ENCODE measurements at places on chromosomes 1 and 21.

- no peak for DNase-seq
Observed at GRCh38 chr1:215543191-215543606, 23.9 kb upstream of the KCTD3 start.

DNA sequence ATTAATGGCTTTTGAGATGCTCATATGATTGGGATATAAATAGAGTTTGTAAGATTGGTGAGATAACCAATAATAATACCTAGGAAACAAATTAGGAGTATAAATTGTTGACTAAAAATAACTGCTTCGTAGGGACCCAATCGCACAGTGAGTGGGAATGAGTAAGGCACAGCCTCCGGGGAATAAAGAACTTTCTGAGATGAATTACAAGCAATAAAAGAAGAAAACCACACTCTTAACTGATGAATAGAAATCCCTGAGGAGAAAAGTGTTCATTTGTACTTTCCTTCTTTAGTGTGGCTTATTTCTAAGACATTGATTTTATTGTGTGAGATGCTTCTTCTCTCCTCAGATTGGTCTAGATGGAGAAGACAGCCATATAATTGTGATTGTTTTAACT is 443.4 kb upstream of the PRMT6 start:
- DNase-seq: no peak

DNA sequence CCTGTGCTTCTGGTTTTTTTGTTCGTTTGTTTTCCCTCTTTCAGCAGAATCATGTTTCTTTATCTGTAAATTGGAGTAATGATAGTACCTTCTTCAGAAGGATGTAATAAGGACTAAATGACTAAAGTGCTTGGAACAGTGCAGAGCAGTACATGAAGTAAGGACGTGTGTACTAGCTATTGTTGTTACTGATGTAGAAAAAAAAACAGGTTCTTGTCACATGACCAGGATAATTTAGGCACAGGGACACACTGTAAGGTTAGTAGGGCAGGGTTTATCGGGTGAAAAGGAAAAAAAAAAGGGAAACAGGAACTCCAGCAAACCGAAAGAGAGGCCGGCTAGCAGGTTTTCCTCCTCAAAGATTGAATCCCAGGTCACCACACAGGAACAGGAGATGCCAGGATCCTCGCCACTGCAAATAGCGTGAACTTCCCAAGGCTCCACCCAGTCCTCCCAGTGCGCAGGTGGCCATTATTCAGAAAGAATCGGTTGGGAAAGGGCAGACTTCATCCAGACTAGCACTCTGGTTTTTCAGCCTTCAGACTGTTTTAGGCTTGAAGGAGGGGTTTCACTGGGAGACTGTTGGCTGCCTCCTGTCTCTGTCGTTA is 63.8 kb upstream of the PRRC2C start:
- DNase-seq: no peak

DNA sequence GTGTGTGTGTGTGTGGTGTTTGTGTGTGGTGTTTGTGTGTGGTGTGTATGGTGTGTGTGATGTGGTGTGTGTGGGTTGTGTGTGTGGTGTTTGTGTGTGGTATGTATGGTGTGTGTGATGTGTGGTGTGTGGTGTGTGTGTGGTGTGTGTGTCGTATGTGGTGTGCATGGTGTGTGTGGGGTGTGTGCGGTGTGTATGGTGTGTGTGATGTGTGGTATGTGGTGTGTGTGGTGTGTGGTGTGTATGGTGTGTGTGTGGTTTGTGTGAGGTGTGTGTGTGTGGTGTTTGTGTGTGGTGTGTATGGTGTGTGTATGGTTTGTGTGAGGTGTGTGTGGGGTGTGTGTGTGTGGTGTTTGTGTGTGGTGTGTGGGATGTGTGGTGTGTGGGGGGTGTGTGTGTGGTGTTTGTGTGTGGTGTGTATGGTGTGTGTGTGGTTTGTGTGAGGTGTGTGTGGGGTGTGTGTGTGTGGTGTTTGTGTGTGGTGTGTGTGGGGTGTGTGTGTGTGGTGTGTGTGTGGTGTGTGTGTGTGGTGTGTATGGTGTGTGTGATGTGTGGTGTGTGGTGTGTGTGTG is 106.2 kb upstream of the ADAR start:
- DNase-seq: no peak

DNA sequence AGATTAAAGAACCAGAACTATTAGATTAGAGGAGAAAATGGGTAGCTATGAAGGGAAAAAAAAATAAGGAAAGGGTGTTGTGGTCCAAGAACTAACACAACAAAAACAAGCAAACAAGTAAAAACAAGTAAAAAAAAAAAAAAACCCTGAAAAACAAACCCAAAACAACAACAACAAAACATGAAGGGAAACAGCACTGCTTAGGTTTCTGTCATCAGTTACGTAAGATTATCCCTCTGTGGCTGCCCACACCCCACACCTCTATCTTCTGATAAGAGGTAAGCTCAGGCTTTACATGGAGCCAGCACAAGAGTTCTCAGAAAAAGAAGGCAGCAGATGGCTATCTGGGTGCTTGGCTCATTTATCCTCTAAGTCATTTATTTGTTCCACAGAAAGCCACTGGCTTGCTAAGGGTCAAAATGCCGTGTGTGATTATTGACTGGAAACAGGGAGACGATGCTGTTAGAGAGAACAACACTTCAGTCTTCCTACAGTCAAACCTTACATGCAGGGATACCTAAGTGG is 57.5 kb downstream of the KIAA0319L start:
- no peak for DNase-seq

DNA sequence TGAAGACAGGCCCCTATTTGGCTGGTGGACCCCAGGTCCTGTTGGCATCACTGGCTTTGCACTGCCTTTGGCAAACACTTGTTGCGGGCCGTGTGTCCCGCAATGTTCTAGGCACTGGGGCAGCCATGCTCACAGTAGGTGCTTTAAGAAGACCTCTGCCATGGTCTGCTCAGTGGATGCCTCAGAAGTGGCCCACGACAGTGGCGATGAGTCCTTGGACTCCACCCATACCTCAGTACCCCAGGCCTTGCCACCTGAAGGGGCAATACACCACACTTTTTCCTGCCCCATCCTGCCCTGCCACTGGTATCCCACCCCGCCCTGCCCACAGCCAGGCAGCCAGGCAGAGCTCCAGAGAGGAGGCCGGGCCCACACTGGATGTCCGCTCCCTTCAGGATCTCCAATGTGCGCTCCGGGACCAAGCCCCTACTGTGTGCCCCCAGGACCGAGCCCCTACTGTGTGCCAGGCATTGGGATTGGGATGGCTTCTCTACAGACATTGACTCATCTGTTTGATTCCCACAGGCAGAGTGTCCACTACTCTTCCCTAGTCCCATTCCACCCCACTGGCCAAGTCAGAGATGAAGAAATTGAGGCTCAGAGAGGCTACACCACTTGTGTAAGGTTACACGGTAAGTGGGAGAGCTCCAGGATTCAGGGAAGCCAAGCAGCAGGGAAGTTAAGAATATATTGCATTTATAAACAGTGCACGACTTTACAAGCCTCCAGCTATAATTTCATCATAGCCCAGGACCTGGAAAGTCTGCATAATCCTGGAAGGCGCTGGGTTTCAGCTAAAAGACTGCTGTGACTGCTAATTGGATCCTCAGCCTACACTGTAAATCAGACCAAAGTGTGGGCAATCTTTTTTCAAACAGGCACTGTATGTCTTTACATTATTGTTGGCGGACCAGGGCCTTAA is 101.6 kb downstream of the DMRTB1 start:
- DNase-seq: no peak

DNA sequence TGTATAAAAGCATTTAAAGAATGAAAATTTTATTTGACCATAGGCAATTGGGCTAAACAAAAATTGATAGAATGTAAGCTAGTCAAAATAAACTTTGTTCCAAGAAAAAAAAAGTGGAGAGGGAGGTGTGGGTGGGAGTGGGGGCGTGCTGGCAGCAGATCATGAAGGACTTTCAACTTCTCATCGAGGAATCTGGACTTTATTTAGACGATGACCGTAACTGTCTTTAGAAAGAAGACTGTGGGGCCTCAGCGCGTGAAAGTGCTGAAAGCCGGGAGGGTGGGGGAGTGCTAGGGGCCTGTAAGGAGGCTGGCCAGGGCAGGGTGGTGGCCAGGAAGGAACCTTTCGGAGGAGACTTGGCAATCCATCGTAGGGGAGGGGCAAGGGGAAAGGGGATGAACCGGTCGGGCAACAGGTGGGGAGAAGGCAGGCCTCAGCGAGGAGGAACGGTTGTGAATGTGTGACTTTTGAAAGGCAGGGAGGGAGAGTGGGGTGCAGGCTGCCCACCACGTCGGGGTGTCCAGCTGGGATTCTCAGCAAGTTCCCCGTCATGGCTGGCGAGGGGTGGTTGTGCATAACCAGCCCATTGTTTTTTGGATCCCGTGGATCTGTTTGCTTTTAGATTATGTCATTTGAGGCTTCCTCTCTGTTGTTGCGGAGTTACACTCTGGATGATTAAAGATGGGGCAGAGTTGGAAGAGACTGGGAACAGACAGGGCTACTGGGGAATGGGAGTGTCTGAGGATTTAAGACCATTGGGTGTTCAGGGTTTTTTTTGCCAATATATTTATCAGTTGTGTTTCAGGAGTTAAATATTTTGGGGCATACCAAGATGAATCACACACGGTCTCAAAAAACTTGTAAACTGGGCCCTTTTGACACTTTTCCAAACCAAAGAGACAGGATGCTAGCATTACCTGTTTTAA is 35.5 kb downstream of the HUNK start:
- no peak for DNase-seq

DNA sequence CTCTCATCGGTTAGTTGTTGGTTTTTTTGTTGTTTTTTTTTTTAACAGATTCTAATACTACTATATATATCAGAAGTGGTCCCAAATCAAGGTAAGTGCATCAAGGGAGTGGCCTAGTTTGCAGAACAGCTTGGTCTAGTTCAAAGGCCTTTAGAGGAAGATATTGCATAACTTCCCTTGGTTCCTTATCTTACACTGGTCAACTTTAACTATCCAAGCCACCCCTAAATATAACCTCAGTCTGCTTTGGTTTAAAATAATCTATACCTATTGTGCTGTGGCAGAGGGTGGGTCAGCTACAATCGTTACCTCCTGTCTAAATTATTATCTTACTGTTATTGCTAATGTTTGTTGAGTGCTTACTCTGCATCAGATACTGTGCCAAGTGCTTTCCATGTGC is 6.9 kb downstream of the S100A12 start:
- DNase-seq: no peak

- no peak for DNase-seq
Observed at GRCh38 chr1:111142356-111142975, 2.4 kb downstream of the CEPT1 start.

DNA sequence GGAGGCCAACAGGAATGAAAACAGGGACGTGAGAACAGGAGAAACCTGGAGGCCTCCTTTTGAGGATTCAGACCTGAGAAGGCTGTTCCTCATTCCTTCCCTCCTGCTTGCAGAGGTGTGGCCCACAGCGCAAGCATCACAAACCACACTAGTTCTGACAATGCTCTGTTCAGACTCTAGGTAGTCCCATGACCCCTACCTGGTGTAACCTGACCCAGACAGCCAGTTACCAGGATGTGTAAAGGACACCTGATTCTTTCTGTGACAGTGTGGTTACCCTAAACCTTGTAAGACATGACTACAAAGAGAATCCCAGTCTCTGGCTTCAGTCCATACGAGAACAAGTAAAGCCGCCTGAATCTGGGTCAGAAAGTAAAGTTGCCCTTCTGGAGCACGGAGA is 3.2 kb downstream of the MECR start:
- DNase-seq: no peak

GRCh38 chr21:37006486-37007291 is at the start of gene RIPPLY3:
Gene RIPPLY3 (plus strand): TSS chr21:37006702. CDS start chr21:37006773, 71 bp downstream.
- DNase-seq: no peak

- DNase-seq: no peak
Observed at GRCh38 chr21:36806103-36806502, 107.2 kb downstream of the SIM2 start.

- no peak for DNase-seq
Observed at GRCh38 chr1:208012721-208013120, 101.8 kb upstream of the CD34 start.

- DNase-seq: no peak
Observed at GRCh38 chr21:18601146-18601545, 197.6 kb upstream of the TMPRSS15 start.

DNA sequence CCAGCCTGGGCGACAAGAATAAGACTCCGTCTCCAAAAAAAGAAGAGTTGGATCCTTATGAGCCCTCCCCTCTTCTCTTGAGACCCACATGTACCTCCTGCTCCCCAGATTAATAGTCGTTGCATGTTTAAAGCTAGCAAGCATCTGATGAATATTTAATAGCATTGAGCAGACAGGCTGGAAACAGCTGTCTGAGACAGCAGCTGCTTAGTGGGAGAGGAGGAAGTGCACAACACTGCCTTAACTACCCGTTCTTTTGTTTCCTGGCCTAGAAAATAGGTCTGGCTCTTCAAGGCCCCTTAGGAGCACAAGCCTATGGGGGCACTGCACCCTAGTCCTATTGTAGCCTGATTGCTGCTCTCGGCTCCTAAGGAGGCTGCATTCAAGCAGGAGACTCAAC is 17.3 kb upstream of the TMEM39B start:
- DNase-seq: no peak

GRCh38 chr1:191457889-191458288 is 700.4 kb upstream of the RGS18 start:
- DNase-seq: no peak

DNA sequence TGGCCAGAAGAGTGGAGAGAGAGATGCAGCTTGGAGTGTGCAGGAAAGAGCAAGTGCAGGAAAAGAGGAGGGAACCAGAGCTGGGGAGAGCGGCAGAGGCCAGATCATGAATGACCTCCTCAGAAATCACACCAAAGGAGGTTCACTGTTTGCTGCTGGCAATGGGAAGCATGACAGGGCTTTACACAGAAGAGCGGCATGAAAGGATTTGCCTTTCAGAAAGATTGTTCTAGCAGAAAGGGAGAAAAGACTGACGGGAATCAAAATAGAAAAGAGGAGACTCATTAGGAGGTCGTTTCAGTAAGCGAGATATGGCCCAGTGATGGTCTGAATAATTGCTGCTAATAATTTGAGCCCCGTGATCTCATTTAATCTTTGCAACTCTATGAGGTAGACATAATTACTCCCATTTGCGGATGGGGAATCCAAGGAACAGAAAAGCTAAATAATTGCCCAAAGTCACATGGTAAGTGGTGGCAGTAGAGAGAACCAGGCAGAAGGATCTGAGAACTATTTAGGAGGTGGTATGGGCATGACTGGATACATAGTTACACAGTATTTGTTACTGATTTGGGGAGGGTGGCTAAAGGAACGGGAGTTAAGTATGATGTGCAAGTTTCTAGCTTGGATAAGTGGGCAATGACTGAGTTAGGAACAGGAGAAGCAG is 12.5 kb upstream of the HNRNPR start:
- no peak for DNase-seq

DNA sequence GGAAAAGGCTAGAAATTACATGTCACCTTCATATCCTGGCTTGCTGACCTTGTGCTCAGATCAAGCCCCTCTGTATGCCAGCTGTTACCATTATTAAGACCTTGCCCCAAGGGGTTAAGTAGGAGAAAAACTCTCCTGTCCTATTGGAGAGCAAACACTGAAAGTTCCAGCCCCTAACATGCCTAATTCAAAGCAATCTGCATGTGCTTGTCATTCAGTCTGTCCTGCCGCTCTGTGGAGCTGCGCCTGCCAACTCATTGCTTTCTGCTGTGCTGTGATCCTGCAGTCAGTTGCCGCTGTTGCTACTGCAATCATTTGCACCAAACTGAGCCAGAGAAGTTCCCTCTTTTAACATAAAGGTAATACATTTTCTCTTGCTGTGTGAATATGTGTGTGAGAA is 113.4 kb downstream of the DISP1 start:
- no peak for DNase-seq

- DNase-seq: no peak
Observed at GRCh38 chr1:206005234-206005633, 2.0 kb upstream of the RAB7B start.

Measured in stimulated activated CD4-positive, alpha-beta T cell treated with anti-CD3 and anti-CD28 coated beads, Interleukin-1b, Interleukin-23, amount 100 ng/mL, for 1 hour (primary cell).